Stimulated activated CD8-positive, alpha-beta memory T cell treated with anti-CD3 and anti-CD28 coated beads, Interleukin-7, amount 100 ng/mL, for 4 hours (primary cell): ENCODE measurements at places on chromosomes 3 and 15.

DNA sequence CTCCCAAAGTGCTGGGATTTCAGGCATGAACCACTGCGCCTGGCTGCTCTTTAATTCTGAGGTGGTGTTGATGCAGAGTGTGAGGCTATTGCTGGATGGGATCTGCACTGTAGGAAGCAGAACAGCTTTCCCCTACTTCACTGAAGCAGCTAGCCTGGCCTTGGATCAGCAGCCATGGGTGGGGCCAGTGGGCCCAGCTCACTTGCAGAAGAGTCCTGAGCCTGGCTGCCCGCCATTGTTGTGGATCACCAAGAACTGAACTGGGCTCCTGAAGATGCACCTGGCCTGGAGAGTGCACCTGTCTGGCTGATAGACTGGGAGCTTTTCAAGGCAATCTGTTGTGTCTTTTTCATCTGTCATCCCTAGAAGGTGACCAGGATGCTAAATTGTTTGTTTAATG, 11.9 kb downstream of the TLNRD1 start:
- DNase-seq = no peak

- no peak for DNase-seq
Measured at GRCh38 chr3:58285334-58285733, 20.7 kb upstream of the RPP14 start.

GRCh38 chr3:45011756-45012508, 14.2 kb upstream of the CLEC3B start:
- no peak for DNase-seq

- DNase-seq = no peak
Measured at GRCh38 chr15:79643393-79643792, 211.3 kb downstream of the MINAR1 start.

GRCh38 chr3:189361103-189361835, 189.5 kb downstream of the TPRG1 start:
- no peak for DNase-seq

DNA sequence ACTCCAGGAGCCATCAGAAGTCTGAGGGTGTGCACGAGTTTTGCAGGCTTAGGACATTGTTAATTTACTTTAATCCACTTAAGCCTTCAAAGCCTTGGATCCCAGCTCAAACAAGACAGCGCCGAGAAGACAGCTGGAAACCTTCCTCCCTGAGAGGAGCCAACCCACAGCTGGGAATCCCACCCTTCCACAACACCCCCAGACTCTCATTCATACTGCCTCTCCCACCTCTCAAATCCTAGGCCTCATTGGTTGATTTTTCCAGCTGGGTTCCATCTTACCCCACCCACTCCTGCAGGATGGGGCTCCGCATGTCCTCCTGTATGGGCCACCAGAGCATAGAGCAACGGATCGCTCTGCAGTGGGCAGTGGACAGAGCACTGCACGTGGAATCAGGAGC, 80.4 kb downstream of the SEMA5B start:
- DNase-seq = no peak

DNA sequence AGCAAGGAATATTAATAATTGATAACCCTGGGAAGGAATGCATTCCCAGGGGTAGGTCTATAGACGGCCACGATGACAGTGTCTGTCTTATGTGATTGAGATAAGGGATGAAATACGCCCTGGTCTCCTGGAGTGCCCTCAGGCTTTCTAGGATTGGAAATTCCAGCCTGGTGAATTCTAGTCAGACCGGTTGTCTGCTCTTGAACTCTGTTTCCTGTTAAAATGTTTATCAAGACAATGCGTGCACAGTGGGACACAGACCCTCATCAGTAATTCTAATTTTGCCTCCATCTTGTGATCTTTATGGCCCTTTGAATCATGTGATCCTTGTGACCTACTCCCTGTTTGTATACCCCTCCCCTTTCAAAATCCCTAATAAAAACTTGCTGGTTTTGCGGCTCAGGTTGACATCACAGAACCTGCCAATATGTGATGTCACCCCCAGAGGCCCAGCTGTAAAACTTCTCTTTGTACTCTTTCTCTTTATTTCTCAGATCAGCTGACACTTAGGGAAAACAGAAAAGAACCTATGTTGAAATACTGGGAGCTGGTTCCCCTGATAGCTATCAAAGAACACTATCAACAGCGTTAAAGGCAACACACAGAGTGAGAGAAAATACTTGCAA, 183.3 kb downstream of the PDE8A start:
- no peak for DNase-seq

- no peak for DNase-seq
Measured at GRCh38 chr15:45573961-45574629, 13.1 kb upstream of the BLOC1S6 start.

GRCh38 chr3:193585530-193585929, 7.5 kb upstream of the OPA1 start:
- no peak for DNase-seq

- DNase-seq = no peak
Measured at GRCh38 chr3:102715030-102715697, 280.3 kb downstream of the ZPLD1 start.

- peak; percentile 38 for DNase-seq
Measured at GRCh38 chr15:31867536-31868442, 162.5 kb upstream of the CHRNA7 start.

DNA sequence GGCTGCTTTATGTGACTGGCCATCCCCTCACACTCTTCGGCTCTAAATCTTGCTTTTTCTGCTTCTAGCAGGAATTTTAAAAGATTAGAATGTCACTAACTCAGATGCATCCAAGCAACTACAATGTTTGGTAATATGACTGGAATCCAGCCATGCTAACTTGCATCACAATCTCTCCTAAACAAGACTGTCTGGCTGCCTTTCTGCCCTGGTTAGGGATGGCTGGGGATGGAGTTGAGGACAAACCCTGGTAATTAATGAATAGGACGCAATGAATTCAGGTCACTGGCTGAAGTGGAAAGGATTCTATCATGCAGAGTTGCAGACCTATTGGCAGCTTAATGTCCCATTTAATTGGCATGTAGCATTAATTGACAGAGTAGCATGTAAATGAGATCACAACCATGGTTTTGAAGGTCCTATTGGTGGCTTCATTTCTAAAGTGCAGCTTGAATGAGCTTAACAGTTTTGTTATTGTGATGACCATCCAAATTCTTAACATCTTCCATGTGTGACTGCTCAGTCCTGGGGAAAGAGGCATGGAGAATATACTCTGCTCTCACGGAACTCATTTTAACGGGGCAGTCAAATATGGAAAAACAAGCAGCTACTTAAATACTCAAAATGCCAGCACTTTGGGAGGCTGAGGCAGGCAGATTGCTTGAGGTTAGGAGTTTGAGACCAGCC, 21.7 kb downstream of the NMNAT3 start:
- DNase-seq = no peak

GRCh38 chr3:85567071-85567676, 608.4 kb downstream of the CADM2 start:
- no peak for DNase-seq

DNA sequence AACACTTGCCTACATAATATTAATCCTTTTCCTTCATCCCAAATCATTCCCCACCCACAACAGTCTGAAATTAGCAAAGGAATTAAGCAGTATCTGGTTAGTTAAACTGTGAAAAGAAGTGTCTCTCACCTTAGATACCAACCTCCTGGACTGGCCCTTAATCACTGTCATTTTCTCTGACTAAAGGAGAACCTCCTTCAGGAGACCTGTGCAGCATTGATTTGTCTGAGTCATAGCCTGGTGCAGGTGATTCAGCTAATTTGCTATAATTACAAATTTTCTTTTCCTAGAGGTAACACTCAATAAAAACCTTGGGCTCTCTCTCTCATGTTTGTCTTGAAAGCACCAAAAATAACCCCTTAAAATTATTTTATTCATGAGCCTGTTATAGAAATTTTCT, 279.8 kb upstream of the SEMA6D start:
- no peak for DNase-seq

DNA sequence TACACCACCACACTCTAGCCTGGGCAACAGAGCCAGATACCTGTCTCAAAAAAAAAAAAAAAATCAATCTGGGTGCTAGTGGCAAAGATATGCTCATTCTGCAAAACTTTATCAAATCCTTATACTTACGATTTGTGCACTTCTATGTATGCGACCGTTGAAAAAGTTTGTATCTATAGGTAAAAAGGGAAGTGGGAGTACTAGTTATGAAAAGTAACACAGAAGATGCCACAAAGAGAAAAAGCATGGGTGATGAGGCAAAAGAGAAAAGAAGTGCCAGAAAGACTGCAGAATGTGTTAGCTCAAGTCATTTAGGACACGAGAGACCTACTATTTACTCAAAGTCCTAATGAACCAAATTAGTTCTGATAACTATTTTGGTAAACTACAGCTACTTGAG, 407.8 kb downstream of the SHQ1 start:
- DNase-seq = no peak

GRCh38 chr15:88209111-88209510, 47.4 kb downstream of the NTRK3 start:
- no peak for DNase-seq

GRCh38 chr3:172227340-172228035, 188.1 kb downstream of the FNDC3B start:
- no peak for DNase-seq
